Activated naive CD8-positive, alpha-beta T cell treated with anti-CD3 and anti-CD28 coated beads for 36 hours (primary cell): ENCODE measurements at places on chromosomes 5 and 9.
A peak's percentile ranks its signal among the peaks of the same experiment; 100 is the strongest.

GRCh38 chr9:123823194-123823947, 106.6 kb downstream of the DENND1A start:
- DNase-seq, result no peak

- DNase-seq, result no peak
These were observed 61.0 kb upstream of the CAST start for GRCh38 chr5:96601200-96601599.

GRCh38 chr5:145633474-145633873, 201.7 kb downstream of the PRELID2 start:
- DNase-seq, result no peak

- no peak for DNase-seq
These were observed 241.8 kb upstream of the SLC24A2 start for GRCh38 chr9:20030671-20031070.

DNA sequence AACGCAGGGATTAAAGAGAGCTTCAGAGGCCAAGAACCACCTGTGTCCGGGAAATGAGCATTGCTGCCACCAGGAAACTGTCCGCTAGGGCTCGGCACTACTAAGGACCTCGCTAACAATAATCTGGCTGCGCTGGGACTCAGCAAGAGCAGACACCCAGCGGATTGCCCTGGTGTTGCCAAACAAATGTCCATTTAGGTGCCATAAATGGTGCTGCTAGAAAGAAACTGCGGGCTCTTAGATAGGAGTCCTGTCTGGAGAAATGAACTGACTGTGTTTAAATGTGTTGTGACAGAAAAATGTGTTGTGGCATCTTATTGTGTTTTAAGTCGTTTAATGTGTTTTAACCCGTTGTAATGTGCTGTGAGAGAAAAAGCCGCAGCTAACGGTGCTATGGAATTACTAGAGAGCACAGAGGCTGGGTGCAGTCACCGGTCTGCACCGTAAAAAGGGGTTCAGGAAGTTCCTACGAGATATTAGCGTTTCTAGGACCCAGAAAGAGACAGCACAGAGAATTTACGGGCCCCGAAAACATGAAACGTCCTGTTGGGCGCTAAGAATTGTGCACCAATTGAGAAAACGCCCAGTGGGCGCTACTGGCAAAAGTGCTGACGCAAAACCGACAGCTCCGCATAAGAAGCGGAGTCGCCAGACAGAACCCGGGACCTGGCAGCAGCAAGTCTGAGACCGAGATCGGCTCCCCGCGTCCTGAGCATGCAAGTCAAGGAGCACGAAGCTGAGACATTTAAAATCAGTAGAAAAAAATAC, 90.6 kb downstream of the ANXA2R start:
- peak; percentile 67 for DNase-seq

GRCh38 chr5:80975065-80975464, 14.9 kb downstream of the RASGRF2 start:
- no peak for DNase-seq

GRCh38 chr5:139386050-139386438, 2.9 kb upstream of the SLC23A1 start:
- DNase-seq, result no peak

- no peak for DNase-seq
These were observed 443.3 kb downstream of the DNAH5 start for GRCh38 chr5:13501176-13501575.

- no peak for DNase-seq
These were observed 170.0 kb upstream of the IRX4 start for GRCh38 chr5:2052687-2053086.

DNA sequence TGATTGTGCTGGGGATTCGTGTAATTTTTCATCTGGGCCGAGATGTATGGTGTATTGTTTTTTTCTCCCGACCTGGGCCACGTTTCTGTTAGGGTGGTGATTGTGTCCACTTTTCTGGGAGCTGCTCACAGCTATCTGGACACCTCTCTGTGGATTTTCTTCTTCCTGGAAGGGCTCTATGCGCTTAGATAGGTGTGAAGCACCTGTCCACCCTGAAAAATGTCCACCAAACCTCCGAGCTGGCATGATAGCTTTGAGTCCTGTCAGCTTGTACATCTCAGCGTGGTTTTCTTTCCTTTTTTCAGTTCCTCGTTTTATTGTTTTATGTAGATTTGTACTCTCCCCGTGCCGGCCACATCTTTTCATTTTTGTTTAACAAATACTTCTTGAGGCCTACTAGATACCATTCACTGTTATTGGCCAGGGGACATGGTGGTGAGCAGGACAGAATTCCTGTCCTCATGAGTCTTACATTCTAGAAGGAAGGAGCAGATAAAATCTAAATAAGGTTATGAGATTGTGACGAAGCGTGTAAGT, 1.1 kb downstream of the UGCG start:
- no peak for DNase-seq

GRCh38 chr5:157997991-157998504, 139.1 kb upstream of the CLINT1 start:
- no peak for DNase-seq

GRCh38 chr5:52328220-52328806, 459.4 kb upstream of the ITGA1 start:
- no peak for DNase-seq
